ENCODE measurements at places on chromosomes 1 and 21. TPM values are rescaled to one million over a fixed set of nuclear protein-coding genes. Genes with fewer than 3 reads are reported as not detected.

TSSK3 gene
- 2.0 TPM for total RNA-seq

XCL2 gene
- total RNA-seq, result not detected

AGTRAP gene
- 19.8 TPM for total RNA-seq

ZSWIM5 gene
- total RNA-seq, result 0.51 TPM

CZIB gene
- total RNA-seq, result 41.6 TPM

CACHD1 gene
- total RNA-seq, result 10.4 TPM

GRCh38 chr1:159977364-159978106 lies 23.5 kb upstream of the SLAMF9 start:
- no peak overlapping the region for H3K27ac ChIP-seq
- H3K27me3 ChIP-seq, result peaks cover 40% of the 10 kb centered on the region
- no peak overlapping the region for H3K4me3 ChIP-seq
- no peak for DNase-seq
- H3K4me1 ChIP-seq, result no peaks in the 10 kb centered on the region

DNA sequence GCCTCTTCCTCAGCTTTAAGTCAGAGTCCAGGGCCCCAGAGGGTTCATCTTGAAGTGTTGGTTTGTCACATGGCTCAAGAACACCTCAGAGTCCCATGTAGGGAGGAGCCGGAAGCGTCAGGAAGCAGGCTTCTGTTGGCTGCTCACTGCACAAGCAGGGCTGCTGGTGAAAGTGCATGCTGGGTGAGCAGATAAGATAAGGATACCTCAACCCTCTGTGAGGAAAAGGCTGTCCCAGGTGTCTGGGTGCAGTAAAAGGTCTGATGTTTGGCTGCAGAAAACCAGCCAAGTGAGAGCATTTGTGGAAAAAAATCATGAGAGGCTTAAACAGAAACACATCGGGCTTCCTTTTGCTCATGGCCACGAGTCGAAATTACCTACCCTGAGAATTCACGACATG lies 6.2 kb upstream of the TEX35 start:
- DNase-seq, result no peak
- H3K36me3 ChIP-seq, result no peaks in the 10 kb centered on the region
- no peaks in the 10 kb centered on the region for H3K4me1 ChIP-seq
- no peak overlapping the region for H3K27ac ChIP-seq
- no peak overlapping the region for H3K4me3 ChIP-seq

GRCh38 chr1:102186536-102186935 lies 189.8 kb upstream of the OLFM3 start:
- H3K27ac ChIP-seq, result no peak overlapping the region
- H3K27me3 ChIP-seq, result peaks cover 12% of the 10 kb centered on the region
- H3K4me1 ChIP-seq, result peaks cover 5% of the 10 kb centered on the region
- DNase-seq, result no peak

GRCh38 chr1:41044187-41044586 lies 22.7 kb upstream of the SLFNL1 start:
- no peaks in the 10 kb centered on the region for H3K27me3 ChIP-seq
- no peak for DNase-seq
- H3K27ac ChIP-seq, result no peak overlapping the region
- H3K4me1 ChIP-seq, result peaks cover 33% of the 10 kb centered on the region
- peaks cover 16% of the 10 kb centered on the region for H3K36me3 ChIP-seq
- no peak overlapping the region for H3K4me3 ChIP-seq

DNA sequence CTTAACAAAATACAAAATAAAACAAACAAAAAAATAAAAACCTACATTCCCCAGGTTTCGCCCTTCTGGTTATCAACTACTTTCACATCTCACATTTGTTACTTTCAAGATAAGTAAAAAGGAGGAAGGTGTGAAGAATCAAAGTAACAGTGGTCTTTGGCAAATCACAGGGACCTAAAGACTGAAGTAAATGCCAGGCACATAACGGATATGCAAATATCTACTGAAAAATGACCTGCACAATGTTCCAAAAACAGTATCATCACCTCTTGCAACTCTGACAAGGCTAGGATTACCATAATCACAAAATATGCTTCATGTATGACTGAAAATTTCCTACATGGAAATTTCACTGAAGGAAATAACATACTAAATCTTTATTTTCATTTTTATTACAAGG lies 29.3 kb downstream of the COP1 start:
- H3K27me3 ChIP-seq, result no peaks in the 10 kb centered on the region
- no peak for DNase-seq
- H3K36me3 ChIP-seq, result peaks cover 7% of the 10 kb centered on the region

DNA sequence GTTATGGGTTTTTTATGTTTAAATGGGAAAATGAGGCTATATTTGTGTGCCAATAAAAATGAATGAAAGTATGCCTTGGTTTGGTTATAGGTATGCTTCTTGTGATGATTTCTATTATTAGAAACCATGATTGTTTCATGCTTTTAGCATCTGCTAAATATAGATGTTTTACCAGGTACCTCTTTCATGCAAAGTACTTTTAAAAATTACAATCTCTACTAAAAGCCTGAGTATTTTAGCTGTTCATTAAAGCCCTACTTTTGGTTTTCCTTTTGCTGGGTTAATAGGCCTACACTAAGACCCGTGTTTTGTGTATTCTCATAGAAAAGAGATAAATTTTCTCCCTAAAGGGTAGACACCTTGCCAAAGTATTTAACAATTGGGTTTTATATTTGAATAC lies 32.0 kb downstream of the MTF2 start:
- no peak overlapping the region for H3K27ac ChIP-seq
- H3K4me1 ChIP-seq, result peaks cover 21% of the 10 kb centered on the region
- H3K36me3 ChIP-seq, result peaks cover 12% of the 10 kb centered on the region
- no peak overlapping the region for H3K4me3 ChIP-seq

GRCh38 chr1:84540759-84541158 lies 33.5 kb downstream of the CTBS start:
- H3K36me3 ChIP-seq, result peaks cover 19% of the 10 kb centered on the region
- no peak overlapping the region for H3K4me3 ChIP-seq
- DNase-seq, result no peak
- H3K4me1 ChIP-seq, result peaks cover 14% of the 10 kb centered on the region

DNA sequence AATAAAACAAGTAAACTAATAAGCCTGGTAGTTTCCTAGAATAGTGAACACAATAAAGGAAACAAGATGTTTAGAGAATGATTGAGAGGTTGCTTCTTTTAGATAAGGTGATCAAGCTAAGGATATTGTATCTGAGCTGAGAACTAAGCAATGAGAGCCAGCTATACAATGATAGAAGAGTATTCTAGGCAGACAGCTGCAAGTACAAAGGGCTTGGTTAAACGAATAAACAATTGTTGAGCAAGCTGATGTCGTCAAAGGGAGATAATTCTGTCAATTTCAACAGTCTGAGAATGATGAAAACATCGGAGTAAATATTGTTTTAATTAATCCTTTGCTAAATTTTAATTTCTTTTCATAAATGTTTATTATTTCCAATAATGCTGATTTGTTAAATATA lies 5.5 kb upstream of the FH start:
- no peaks in the 10 kb centered on the region for H3K4me1 ChIP-seq
- H3K36me3 ChIP-seq, result peaks cover 1% of the 10 kb centered on the region
- H3K27me3 ChIP-seq, result peaks cover 38% of the 10 kb centered on the region
- DNase-seq, result no peak
- H3K27ac ChIP-seq, result no peak overlapping the region
- no peak overlapping the region for H3K4me3 ChIP-seq

GRCh38 chr1:203516184-203516583 lies 22.2 kb downstream of the OPTC start:
- H3K36me3 ChIP-seq, result no peaks in the 10 kb centered on the region
- DNase-seq, result no peak
- peaks cover 48% of the 10 kb centered on the region for H3K4me1 ChIP-seq
- H3K4me3 ChIP-seq, result no peak overlapping the region

GRCh38 chr21:22791376-22791775 lies 1793.2 kb downstream of the NCAM2 start:
- H3K36me3 ChIP-seq, result no peaks in the 10 kb centered on the region
- H3K4me3 ChIP-seq, result no peak overlapping the region
- H3K27ac ChIP-seq, result no peak overlapping the region
- no peaks in the 10 kb centered on the region for H3K4me1 ChIP-seq
- no peak for DNase-seq

DNA sequence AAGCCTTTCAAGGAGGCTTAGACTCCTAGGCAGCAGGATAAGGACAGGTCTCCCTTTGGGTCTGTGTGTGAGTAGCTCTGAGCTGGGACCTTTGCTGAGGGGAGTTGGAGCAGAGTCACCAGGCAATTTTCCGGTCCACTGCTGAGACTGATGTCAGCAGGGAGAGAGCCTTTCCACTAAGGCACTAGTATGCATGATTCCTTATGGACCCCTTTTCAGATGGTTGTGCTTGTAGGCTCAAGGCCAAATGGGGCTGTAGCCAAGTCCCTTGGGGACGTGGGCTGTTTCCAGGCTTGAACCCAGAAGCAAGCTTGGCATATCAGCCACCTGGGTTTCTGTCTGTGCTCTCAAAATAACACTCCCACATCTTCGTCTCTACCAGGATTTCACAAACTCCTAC lies 73.0 kb downstream of the CCDC18 start:
- no peak for DNase-seq
- H3K36me3 ChIP-seq, result peaks cover 9% of the 10 kb centered on the region

DNA sequence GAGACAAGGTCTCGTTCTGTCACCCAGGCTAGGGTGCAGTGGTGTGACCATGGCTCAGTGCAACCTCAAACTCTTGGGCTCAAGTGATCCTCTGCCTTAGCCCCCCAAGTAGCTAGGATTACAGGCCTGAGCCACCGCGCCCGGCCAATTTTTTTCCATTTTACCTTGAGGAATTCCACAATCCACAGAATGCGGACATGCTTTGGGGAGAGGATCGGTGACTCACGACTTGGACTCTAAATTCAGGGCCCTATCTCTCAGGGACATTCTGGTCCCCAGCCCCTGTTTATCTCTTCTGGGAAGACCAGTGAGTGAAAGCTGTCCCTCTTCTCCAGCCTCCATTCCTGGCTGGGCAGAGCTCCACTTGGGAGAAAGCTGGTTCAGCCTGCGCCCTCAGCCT lies 5.2 kb downstream of the PADI1 start:
- peak overlapping the region; percentile 78 for H3K27ac ChIP-seq
- no peak for DNase-seq
- H3K4me3 ChIP-seq, result no peak overlapping the region
- peaks cover 73% of the 10 kb centered on the region for H3K4me1 ChIP-seq
